ENCODE measurements at places on chromosomes 7 and 10.

- no peak for DNase-seq
These were observed 251.7 kb upstream of the MYO3A start for GRCh38 chr10:25682203-25682851.

GRCh38 chr10:45096001-45096400 is 95.3 kb downstream of the ZNF22 start:
- no peak for DNase-seq

DNA sequence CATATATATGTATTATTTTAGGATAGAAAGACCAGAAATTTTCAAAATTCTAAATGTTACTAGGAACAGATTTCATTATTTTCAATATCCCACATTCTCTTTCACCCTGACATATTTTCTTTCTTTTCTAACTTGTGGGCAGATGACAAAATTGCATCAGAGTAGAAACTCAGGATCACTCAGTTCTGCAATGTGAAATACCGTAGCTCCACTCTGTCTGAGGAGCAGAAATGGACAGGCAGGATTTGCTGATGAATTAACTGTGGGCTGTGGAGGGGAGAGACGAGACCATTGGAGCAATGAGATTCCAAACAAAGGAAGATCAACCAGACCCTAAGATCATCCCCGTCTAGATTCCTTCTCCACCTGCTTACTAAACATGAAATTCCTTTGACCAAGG is 37.0 kb upstream of the SVOPL start:
- DNase-seq: no peak

DNA sequence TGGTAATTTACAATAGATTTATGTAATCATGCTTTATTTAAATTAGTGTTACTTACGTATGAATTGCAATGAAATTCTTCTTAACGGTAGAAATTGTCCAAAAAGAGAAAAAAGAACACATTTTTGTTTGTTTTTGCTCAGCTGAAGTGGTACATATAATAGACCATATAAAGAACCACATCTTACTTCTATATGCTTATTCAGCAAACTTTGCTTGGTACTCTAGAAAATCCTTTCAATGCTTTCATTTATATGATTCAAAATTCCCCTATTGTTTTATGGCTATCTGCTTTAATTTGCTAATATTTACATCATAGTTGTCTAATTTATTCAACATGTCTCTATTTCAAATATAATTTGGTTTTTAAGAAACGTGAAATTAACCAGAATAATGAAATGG is 903.2 kb downstream of the ANKRD7 start:
- no peak for DNase-seq

DNA sequence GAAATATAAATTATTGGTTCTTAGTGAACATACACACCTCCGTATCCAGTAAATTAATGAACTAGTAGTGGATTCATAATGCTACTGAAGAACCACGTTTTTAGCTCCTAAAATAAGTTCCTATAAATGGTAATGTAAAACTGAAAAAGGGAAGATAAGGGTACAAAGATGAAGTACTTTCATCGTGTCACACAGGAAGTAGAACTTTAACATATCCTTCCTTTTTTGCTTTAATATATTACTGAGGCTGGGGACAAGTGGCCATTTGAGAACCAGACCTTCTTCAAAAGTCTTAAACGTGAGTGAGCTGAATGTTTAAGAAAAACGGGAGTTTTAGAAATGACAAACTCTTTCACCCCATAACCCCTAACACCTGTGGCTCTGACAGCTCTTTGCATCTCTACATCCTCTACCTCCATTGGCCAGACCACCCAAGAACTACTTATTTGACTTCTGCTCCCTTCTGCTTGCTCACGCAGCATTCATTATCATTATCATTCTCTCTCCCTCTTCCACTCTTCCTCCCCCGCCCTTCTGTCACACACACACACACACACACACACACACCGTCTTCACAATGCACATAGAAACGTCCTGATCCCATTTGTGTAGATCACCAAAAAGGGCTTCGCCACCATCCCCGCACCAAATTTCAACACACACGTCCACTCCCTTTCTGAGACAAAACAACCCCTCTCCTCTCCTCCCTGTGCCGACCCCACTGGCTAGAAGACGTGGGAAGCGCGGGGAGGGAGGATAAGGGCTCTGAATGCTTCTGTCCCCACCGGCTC is 677 bp downstream of the SKAP2 start:
- no peak for DNase-seq

GRCh38 chr7:10724449-10724848 is 249.2 kb upstream of the PHF14 start:
- no peak for DNase-seq

GRCh38 chr7:108497082-108497725 is 28.7 kb downstream of the PNPLA8 start:
- peak; percentile 46 for DNase-seq

DNA sequence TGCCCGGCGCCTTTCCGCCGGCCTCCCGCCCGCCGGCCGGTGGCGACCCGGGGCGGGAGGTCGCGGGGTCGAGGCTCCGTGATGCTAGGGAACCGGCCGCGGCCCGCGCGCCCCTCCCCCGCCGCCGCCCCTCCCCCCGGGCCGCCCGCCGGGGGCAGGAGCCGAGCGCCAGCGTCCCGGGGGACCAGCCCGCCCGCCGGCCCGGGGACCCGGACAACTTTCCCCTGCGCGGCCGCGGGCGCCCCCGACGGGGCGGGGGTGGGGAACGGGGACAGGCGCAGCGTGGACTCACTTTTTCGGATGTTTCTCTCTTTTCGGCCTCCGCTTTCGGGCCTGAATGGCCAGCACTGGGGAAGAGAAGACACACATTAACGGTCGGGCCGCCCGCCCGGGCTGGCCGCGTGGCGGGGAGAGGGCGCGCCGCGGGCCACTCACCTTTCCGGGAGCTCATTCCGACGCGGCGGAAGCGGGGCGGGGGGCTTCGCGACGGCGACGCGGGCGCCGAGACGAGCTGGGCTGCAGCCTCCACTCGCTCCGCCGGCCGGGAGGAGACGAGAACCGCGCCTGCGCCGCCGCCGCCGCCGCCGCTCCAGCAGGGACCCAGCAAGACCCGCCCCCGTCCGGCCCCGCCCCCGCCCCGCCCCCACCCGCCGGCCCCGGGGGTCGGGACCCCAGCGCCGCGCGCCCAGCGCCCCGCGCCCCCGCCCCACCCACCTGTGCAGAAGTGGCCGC is at the start of gene SRPK2:
SRPK2 (minus strand) TSS at position 566 of the 732 bp plus-strand sequence.
- peak; percentile 69 for DNase-seq

- DNase-seq: no peak
These were observed at the start of gene BBIP1 for GRCh38 chr10:110918643-110919348. Gene BBIP1, minus strand, starts transcription at chr10:110919180. Its CDS starts 1,023 bp downstream, at chr10:110918157.

DNA sequence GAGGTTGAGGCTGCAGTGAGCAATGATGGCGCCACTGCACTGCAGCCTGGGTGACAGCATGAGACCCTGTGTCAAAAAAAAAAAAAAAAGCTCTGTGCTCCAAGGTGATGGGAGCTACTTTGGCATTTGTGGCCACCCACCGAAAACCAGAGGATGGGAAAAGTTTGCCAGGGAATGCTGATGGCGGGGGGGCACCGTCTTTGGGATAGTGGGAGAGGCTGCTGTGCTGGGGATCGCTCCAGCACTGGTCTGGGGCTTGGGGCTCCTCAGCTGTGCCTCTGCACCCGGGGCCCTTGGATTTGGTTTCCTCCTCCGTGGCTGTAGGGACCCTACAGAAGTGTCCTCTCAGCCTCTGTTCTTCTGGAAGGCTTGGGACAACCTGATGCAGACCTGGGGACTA is 11.7 kb upstream of the RAMP3 start:
- no peak for DNase-seq

GRCh38 chr10:123485341-123485960 is 180.7 kb upstream of the GPR26 start:
- no peak for DNase-seq

DNA sequence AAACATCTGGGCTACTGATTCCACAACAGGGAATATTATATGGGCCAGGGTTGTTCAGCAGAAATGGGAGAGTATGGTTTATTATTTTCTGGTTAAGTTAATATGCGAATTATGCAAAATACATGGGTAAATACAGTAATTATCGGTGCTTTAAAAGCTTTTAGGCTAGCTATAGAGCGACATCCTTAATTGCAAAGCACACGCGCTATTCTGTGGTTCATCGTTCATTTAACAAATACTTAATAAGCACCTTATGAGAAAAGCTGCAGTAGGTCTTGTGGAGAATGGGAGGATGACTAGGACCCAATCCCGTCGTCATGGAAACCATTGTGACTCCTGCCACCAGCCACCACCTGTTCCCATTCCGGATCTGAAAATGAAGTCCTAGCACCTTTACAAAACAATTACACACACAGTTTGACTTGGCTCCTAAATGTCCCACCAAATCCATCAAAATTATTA is 623 bp upstream of the CEP41 start:
- no peak for DNase-seq

GRCh38 chr7:31129067-31129466 is 77.0 kb downstream of the ADCYAP1R1 start:
- DNase-seq: no peak

- no peak for DNase-seq
These were observed 570.2 kb downstream of the PTPRN2 start for GRCh38 chr7:158017111-158018097.

- DNase-seq: no peak
These were observed 88.5 kb downstream of the ANKRD7 start for GRCh38 chr7:118312966-118313365.

All from stimulated activated CD4-positive, alpha-beta T cell treated with anti-CD3 and anti-CD28 coated beads, Interleukin-2, amount 100 ng/mL, for 48 hours (primary cell).